ENCODE measurements at places on chromosomes 6 and 20.

- DNase-seq, result no peak
Measured at GRCh38 chr6:161228921-161229591, 44.8 kb downstream of the AGPAT4 start.

- no peak for DNase-seq
Measured at GRCh38 chr6:12132351-12133222, 120.5 kb downstream of the HIVEP1 start.

- DNase-seq, result peak; percentile 59
Measured at GRCh38 chr6:164039954-164040375, 625.4 kb downstream of the QKI start.

- DNase-seq, result no peak
Measured at GRCh38 chr6:117409420-117409819, 16.3 kb downstream of the ROS1 start.

DNA sequence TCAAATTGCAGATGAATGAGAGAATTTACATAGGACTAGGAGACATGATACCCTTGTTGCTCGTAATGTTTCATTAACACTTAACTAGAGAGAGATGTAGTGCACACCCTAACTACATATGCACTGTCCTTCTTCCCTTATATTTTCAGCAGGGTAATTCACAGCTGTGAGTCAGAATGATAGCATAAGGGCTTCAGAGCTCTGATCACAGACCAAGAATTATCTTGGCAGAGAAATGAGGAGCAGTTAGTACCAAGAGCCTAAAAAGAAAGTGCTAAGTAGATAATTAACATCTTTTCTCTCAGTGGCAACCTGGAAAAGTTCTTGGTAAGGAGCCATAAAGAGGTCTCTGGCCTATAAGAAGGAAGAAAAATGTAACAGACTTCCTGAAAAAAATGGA, 35.8 kb downstream of the GRIK2 start:
- no peak for DNase-seq

- DNase-seq, result peak; percentile 18
Measured at GRCh38 chr6:136921381-136921935, 643 bp upstream of the SLC35D3 start.

DNA sequence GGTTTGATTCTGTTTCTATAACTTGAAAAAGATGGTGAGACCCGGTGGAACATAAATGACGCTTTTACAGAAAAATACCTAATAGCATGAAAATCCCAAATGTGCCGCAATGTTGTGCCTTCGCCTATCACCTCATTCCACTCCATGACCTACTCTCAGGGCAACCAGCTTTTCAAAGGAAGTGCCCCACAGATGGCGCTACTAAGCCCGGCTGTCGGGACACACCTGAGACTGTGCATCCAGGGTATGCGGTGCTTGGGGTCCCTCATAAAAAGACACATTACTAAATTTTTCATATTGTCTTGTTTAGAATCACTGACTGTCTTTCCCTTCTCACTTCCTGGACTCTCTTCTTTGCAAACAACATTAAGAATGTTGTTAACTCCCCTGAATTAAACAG, 145.5 kb upstream of the RPS6KA2 start:
- no peak for DNase-seq

- no peak for DNase-seq
Measured at GRCh38 chr20:36267605-36268381, 31.5 kb downstream of the AAR2 start.

- DNase-seq, result no peak
Measured at GRCh38 chr20:59448196-59448595, 147.8 kb downstream of the EDN3 start.
